NCI-H1694 treated with DMSO at 0.1 percent for 48 hours (cell line): ENCODE measurements at places on chromosomes 6 and 20.
A peak's percentile ranks its signal among the peaks of the same experiment; 100 is the strongest.

DNA sequence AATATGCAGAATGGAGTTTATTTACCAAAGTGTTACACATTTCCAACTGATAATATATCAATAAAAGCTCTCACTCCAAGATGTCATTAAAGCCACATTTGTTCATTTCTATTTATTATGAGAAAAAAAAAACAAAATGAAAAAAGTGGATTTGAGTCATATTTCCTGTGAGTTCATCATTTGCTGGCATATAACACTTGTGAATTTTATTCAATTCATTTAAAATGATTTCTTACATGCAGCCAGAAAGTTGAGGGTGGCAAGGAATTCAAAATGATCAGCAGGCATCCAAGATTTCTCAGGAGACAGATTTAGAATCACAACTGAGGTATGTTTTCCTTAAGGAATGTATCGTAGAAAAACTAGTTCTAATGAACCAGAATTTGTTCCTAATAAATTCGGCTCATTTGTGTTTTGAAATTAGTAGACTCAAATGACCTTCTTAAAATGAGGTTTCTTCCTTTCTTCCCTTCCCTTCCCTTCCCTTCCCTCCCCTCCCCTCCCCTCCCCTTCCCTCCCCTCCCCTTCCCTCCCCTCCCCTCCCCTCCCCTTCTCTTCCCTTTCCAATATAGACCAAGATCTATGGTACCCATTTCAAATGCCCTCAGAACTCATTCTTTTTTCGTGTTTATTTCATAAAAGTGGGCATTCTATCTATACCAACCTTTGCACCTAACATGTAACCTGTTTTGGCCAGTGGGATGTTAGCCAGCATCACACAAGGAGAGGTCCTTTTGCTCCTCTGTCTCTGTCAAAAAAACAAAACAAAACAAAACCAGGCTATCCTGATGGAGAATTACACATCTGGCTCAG lies 357.9 kb upstream of the TSHZ2 start:
- DNase-seq = no peak

DNA sequence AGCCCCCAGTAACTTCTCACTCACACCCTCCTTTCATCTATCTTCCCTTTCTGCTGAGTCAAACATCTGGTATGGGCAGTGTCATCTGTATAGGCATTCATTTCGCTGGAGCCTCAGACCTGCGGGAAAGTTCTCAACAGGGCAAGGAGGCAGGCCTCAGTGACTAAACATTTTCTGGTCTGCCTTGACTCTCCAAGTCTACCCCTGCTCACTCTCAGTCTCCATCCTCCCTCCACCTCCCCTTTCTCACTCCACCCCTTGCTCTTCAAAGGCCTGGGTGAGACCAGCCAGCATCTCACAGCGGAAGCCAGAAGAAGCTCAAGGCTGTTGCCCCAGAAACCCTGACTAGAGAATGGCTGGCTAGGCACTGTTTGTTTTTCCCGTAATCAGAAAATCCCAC lies 105.0 kb upstream of the BEND6 start:
- DNase-seq = no peak

DNA sequence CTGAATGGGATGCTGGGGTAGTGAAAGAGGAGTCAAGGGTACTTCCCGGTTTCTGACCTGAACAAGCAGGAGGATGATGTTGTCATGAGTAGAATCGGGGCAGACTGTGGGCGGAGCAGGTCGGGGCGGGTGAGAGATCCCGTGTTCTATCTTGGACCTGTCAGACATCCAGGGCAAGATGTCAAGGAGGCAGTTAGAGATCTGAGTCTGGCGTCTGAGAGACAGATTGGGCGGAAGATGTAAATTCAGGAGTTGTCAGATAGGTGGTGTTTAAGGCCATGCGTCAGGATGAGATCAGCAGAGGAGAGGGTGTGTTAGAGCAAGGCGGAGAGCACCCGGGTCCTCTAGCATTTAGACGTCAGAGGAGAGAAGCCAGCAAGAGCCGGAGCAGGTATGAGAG lies 115.5 kb downstream of the DLGAP4 start:
- DNase-seq = no peak

DNA sequence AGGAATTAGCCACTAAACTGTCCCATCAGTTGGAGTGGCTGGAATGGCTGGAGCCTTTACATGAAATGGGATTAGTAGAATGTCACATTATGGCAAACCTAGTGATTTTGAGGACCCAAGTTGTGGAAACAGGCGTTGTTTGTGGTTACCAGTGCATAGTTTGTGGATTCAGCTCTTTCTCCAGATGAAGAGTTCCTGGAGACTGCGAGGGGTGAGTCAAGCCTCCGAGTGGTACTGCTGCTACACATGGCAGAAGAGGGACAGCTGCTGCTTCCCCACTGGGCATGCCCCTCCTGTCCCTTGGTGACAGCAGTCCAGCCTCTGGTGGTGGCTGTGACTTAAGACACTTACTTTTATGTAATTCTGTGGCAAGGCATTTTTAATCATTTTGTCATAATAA lies 94.2 kb upstream of the SCP2D1 start:
- DNase-seq = no peak

GRCh38 chr6:75530696-75531095 lies 37.1 kb upstream of the FILIP1 start:
- DNase-seq = no peak

DNA sequence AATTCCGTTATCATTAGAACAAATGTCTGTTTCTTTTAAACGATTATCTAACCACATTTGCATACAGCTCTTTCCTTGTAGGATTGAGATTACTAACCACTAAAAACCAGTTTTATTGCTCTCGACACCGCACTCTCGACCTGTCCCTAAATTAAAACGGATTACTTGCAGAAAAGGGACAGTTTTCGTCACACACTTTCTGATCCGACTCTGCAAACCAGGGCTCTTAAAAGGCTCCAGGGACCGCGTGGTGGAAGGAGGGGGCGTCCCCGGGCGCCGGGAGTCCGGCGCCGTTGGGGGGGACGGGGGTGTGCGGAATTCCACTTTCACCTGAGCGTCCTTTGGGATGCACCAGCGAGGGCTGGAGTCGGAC lies 731 bp downstream of the MAK start:
- no peak for DNase-seq

DNA sequence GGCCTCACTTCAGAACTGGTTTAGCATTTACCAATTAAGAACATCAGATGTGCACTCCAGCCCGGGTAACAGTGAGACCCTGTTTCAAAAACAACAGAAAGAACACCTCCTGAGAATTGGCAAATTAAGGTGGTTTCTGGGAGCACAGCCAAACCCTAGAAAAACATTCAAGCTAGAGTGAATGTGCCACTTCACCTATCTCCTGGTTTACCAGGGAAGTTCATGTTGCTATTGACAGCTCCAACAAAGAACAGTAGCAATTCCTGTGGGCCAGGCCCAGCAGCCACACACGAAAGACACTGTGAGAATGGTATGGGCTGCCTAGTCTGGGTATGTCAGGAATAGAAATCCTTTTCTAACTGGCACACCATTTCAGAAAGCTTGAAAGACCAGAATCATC lies 4.9 kb downstream of the POLR1C start:
- no peak for DNase-seq

DNA sequence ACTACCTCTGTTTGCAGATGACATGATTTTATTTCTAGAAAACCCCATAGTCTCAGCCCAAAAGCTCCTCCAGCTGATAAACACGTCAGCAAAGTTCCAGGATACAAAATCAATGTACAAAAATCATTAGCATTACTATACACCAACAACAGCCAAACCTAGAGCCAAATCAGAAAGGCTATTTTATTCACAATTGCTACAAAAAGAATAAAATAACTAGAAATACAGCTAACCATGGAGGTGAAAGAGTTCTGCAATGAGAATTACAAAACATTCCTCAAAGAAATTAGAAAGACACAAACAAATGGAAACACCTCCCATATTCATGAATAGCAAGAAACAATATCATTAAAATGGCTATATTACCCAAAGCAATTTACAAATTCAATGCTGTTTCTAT lies 65.6 kb upstream of the HTR1E start:
- no peak for DNase-seq

GRCh38 chr20:63150911-63151531 lies 64.9 kb downstream of the YTHDF1 start:
- no peak for DNase-seq

- no peak for DNase-seq
Measured at GRCh38 chr6:17519120-17519519, 81.0 kb upstream of the FAM8A1 start.

- DNase-seq = no peak
Measured at GRCh38 chr6:143058987-143059386, 1.7 kb upstream of the AIG1 start.

DNA sequence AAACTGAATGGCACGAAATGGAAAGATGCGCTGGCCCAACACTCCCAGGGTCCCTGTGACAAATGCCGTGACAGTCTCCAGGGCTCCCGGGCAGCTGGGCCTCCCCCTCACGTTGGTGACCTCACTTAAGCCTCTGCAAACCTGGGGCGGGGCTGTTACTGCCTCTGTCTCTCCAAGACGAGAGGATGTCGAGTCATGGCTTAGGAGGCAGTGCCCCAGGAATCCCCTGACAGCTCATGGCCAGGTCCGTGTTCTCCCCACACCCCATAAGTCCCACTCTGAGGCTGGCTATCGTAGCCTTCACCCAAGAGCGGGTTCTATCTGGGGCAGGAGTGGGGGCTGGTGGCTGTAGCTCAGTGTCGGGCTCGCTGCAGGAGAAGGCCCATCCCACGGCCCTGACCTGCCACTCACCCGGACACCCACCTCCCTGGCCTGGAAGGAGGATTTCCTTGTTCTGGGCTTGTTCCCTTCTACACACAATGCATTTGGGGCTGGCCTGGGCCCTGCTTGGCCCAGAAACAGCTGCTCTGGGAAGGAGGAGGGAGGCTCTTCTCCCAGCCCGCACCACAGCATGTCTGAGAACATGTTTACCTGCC lies 5.6 kb upstream of the RPS21 start:
- DNase-seq = no peak

DNA sequence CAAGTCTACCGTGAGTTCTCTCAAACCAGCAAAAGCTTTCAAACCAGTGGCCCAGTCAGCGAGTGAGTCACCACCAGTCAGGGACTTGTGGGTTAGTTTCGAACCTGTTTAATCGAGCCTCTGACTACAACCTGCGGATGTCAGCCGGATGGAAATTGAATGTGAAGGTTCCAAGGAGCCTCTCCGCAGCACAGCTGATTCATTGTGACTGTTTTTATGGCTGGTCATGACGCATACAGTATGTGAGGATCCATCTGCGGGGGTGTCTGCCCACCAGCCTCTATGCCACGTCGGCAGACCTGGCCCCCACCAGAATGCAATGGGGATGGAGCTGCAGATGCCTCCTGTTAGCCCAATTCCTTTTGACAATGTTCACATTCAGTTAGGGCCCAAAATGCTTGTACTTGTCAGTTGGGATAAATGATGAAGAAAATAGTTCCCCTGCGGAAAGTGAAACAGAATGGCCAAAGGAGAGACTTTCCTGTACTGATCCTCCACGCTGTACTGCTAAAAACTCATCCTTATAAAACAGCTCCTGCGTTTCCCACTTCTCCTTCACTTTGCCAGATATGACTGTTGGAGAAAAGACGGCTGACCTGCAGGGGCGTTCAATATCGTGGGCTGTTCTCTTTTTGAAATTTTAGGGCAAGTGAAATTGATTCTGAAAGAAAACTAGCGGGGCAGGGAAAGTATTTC lies 206.6 kb downstream of the TFAP2B start:
- no peak for DNase-seq

DNA sequence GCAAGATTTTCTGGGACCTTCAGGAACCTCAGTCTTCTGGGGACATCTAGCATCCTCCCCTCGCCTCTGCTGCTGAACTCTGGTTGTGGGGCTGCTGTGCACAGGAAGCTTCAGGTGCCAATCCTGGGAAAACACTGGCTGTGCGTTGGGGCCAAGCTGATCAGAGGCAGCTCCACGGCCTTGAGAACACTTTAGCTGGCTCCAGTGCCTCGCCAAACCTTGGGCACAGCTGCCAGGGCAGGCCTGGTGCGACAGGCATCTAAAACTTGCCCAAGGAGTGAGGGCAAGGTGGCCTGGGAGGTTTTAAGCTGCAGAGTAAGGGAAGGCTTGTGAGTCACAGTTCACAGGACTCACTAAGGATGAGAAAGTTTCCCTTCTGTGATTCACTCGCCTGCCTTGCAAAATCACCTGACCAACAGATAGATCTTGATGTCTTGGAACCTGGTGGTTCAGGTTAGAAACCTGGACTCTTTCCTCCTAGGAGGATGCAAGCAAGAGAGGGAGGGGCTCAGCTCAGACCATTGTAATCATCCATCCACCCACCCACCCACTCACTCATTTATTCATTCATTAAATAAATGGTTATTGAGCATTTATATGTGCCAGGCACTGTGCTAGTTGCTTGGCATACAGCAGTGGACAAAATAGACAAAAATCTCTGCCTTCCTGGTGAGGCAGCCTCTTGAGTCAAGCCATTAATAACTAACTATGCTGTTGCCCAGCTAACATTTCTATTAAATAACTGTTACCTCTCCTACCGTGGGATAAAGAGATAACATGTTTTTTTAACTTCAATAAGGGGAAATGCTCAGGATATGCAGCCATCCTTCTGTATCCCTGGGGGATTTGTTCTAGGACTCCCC lies 2.5 kb upstream of the SPATS1 start:
- DNase-seq = no peak

- DNase-seq = peak; percentile 41
Measured at GRCh38 chr6:34657307-34657978, 39.1 kb downstream of the ILRUN start.

DNA sequence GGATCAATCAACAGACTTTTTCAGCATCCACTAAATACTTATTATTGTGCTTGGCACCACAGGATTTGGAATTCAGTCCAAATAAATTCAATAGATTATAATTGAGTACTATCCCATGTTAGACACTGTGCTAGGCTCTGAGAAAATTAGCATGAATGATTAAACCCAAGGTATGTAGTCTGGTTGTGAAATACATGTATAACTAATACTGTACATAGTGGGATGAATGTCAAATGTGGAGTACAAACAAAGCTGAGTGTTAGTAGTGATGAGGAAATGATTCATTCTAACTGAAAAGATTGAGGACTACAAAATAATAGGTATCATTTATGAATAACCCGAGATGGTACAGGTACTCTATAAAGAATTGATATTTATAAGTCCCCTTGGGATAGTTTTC lies 111.9 kb upstream of the FLRT3 start:
- DNase-seq = no peak

DNA sequence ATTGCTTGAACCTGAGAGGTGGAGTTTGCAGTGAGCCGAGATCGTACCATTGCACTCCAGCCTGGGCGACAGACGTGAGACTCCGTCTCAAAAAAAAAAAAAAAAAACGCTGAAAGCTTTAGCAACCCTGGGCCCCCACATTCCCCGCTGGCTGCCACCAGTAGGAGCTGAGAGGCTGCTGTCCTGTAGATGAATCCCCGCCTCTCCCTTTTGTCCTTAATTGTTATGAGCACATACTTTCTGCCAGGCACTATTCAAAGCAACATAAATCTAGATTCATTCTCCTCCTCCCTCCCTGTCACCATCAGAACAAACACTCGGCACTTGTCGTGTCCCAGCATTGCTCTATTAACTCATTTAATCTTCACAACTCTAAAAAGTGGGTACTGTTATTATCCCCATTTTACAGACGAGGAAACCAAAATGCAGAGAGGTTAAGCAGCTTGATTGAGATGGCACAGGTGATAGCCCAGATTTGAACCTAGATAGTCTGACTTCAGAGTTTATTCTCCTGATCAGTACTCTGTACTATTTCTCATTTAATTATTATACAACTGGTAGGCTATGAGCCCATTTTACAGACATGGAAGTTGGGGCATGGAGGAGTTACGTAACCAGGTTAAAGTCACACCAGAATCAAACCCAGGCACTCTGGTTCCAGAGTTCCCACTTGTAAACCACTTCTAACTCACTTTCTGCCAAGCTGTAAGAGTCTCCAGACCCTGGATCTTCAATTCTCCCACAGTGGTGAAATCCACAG lies 97.4 kb downstream of the EYA2 start:
- no peak for DNase-seq
